CD4-positive, alpha-beta T cell treated with Interleukin-21 for 1 hour (primary cell): ENCODE measurements at places on chromosomes 7 and 10.

- DNase-seq = no peak
Observed at GRCh38 chr7:44106311-44107065, 2.3 kb downstream of the AEBP1 start.

GRCh38 chr10:95674643-95675042 is 18.1 kb upstream of the ALDH18A1 start:
- no peak for DNase-seq

GRCh38 chr10:125165584-125166573 is 5.5 kb upstream of the CTBP2 start:
- no peak for DNase-seq

GRCh38 chr10:120732643-120733313 is 118.4 kb upstream of the WDR11 start:
- DNase-seq = no peak

DNA sequence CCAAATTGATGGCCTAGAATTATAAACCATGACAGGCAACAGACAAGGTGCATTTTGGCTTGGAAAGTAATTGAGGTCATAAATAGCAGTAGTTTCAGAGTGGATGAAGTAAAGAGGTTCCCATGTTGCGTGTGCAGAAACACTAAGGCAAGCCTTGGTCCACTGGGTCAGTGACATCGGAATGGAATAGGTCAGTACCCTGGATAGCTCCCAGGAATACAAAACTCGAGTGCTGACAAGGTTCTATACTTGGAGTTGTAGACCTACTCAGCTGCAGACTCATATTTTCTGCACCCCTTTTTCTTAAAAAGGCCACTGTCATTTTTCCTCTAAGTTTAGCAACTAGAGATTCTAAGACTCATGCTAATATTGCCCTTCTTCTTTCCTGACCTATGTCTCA is 132.8 kb downstream of the DYNC1I1 start:
- DNase-seq = no peak

- no peak for DNase-seq
Observed at GRCh38 chr7:102193806-102194205, 92.9 kb upstream of the SH2B2 start.

DNA sequence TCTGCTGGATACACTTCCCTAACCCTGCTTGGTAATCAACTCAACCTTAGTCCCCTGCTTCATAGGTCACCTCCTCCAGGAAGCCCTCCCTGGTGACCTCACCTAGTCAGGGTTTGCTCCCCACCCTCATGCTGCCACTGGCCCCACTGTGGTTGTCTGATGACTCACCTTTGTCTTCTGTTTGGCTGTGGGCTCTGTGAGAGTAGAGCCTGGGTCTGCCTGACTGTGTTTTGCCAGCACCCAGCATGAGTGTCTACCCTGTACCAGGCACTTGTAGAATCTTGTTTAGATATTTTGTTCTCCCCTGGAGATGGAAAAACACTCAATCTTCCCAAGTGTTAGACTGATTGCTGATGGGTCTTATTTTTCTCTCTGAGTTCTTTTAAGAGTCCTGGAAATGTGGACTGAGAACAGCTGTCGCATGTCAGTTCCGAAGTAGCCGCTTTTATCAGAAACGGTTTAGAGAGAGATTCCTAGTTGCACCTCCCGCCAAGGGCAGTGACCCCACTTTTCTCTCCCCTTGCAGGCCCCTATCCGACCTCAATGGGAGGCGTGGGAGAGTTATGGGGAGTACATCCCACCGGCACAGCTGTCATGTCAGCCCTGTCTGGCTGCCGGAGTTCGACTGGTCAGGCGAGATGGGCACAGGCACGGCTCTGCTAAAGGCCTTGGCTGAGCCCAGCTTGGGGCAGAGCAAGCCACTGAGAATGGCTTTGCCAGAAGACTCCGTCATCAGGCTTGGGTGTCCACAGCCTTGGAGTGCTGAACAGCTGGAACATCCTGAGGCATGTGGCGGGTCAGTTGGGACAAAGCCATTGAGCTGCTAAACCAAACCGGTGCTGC is 134.3 kb downstream of the GRK5 start:
- DNase-seq = no peak

DNA sequence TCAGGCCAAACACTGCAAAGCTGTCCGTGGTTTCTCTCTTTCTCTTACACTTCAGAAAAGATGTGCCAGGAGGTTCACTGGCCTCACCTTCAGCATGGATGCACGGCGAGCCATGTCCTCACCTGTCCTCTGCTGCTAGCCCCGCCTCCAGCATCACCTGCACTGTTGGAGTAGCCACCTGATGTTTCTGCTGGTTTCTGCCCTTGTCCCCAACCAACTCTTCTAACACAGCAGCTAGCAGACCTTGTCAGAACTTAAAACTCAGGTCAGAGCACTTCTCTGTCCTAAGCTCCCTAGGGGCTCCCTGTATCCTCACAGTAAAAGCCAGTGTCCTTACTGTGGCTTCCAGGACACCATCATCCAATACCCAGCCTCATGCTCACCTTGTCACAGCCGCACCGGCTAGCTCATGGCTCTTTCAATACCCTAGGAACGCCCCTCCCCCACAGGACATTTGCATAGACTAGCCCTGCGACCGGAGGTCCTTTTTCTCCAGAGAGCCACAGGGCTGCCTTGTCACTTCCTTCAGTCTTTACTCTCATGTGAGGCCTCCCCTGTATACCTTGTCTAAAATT is 15.2 kb downstream of the PALD1 start:
- no peak for DNase-seq

GRCh38 chr10:16853201-16853600 is 36.0 kb upstream of the RSU1 start:
- peak; percentile 22 for DNase-seq

DNA sequence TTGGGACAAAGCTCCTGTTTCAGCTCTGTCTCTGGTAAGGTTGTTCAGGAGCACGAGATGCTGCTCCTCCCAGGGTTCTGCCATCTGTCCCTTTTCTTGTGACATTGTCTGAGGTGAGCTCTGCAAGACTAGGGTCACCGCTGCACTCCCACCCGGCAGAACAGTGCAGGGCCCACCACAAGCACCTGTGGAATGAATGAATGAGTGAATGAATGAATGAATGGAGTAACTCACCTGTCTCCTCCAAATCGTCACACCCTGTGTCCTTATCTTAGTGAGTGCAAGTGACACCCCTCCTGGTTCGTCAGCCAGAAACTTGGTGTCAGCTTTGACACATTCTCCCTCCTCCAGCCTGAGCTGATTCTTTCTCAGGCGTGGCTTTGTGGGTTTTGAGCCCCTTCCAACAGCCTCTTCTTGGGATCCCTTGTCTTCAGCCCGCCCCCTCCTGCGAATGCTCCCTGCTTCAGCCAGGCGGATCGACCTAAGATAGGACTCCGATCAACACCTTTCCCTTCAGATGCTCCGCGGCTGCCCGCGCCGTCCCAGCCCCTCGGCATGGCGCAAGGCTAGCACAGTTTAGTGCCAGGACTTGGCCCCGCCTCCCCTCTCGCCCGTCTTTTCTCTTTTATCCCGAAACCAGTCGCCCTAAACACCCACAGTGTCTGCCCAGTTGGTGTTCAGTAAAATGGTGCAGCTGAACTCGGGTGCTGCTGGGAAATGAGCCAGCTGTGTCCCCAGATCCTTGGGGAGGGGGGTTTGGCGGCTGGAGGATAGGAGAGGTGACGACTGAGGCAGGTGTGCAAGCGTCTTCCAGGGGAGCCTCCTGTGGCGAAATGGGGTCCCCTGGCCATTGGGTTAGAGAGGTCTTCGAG is 89.3 kb downstream of the BEND7 start:
- DNase-seq = no peak

GRCh38 chr10:45135443-45136198 is 134.9 kb downstream of the ZNF22 start:
- DNase-seq = no peak

DNA sequence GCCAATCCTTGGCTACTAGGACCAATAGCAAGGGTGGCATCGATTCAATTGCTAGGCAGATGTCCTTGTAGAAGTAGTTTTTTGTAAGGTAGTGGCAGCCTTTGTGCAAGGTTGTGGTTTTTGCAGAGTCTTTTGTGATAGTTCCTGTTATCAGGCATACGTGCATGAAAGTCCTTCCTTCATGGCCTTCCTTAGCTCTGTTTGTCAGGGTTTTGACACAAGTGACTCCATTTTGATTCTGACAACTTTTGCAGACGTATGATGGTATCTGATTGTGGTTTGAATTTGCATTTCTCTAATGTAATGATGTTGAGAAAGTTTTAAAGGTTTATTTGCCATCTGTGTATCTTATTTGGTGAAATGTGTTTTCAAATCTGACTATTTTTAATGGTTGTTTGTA is 71.8 kb upstream of the SYPL1 start:
- DNase-seq = no peak
